EL (cell line): ENCODE measurements at places on chromosomes 3 and 15.

GRCh38 chr15:80563372-80563997 lies 131.6 kb upstream of the ABHD17C start:
- no peak for DNase-seq

GRCh38 chr15:90001062-90001682 lies at the start of gene ZNF710:
Gene ZNF710 (plus strand): TSS chr15:90001324. CDS start chr15:90067138, 65,814 bp downstream.
- DNase-seq, result peak; percentile 64

DNA sequence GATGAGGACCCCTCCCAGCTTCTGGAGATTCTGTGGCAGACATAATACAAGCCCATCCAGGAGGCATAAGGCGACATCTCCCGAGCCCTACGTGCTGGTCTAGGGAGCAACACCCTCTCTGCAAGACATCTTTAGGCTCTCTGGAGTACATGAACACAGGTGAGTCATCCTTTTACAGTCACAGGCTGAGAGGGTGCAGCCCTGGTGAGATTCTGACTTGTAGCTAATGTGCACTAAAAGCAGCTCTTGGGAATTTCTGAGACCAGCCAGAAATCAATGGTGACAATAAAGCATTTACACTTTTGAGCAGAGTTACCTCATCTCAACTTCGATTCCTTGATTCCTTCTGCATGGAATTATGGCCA lies 131.1 kb downstream of the XXYLT1 start:
- peak; percentile 31 for DNase-seq

DNA sequence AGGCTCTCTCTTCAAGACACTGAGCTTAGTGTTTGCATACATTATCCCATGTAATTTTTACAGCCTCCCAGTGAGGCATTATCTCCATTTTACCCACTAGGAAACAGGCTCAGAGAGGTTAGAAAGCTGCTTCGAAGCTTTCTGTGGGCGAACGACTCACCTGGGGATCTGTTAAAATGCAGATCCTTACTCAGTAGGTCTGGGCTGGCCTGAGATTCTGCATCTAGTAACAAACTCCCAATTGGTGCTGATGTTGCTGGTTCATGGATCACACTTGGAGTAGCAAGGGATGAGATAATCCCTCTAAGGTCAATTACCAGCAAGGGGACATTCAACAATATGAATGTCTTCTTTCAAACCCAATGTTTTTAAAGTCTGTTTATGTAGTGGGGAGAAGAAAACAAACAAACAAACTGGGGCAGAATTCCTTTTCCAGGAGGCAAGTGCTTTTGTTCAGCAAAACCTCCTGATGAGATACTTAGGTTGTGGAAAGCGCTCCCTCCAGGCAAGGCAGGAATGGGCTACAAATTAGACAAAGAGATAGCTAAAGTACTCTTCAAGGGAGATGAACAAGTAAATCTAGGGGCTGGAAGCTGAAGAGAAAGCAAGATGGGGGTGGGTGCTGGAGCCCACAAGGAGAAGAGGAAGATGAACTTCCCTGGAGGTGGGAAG lies 311.9 kb downstream of the SHQ1 start:
- no peak for DNase-seq

GRCh38 chr15:99424978-99425656 lies 140.7 kb upstream of the MEF2A start:
- DNase-seq, result peak; percentile 58

- DNase-seq, result peak; percentile 94
These were observed at the start of gene GPR176 for GRCh38 chr15:39919748-39920509. Gene GPR176 (minus strand): TSS chr15:39920266. CDS start chr15:39920026, 240 bp downstream.

DNA sequence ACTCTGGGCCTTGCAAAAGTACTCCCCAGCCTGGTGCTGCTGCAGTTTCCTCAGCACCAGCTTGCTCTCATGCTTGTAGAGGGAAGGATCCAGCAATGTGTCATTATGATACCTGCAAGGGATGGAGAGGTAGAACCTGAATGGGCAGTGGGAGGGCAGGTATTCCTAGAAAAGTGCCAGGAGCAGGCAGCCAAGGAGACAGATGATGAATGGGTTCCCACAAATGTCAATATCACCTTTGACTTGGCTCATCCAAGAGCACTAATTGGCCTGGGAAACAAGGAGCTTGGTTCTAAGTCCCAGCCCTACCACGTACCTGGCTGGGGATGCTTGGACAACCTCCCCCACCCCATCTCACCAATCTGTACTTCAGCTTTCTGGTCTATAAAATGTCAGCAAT lies 9.4 kb downstream of the CILP start:
- DNase-seq, result no peak

GRCh38 chr15:66936861-66937582 lies 128.4 kb upstream of the SMAD3 start:
- DNase-seq, result no peak

DNA sequence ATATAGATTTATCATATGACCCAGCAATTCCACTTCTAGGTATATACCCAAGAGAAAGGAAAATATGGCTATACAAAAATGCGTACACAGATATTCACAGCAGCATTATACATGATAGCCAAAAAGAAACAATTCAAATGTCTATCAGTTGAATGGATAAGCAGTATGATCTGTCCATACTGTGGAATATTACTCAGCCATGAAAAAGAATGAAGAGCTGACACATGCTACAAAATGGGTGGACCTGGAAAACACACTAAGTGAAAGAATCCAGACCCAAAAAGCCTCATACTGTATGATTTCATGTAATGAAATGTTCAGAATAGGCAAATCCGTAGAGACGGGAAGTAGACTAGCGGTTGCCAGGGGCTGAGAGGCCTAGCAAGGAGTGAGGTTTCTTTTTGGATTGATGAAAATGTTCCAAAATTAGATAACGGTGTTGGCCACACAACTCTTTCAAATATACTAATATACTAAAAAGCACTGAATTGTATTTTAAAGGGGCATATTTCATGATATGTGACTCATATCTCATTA lies 33.4 kb downstream of the FGD5 start:
- DNase-seq, result no peak

GRCh38 chr3:129539206-129539605 lies 3.8 kb upstream of the H1-8 start:
- no peak for DNase-seq

DNA sequence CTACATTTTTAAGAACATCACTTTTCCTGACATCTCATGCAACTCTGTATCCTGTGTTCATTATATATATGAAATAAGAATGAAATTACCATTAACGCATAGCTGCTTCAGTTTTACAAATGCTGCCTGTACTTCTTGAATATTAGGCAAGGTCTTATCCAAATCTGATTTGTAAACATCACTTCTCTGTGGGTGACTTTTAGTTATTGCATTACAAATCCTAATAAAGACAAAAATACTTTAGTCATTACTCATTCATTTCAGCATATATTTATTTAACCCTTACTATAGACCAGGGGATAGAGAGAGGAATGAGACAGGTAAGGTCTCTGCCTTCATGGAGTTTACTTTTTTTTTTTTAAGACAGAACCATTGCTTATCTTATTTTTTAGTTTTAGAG lies 36.8 kb downstream of the MTMR10 start:
- DNase-seq, result peak; percentile 26

DNA sequence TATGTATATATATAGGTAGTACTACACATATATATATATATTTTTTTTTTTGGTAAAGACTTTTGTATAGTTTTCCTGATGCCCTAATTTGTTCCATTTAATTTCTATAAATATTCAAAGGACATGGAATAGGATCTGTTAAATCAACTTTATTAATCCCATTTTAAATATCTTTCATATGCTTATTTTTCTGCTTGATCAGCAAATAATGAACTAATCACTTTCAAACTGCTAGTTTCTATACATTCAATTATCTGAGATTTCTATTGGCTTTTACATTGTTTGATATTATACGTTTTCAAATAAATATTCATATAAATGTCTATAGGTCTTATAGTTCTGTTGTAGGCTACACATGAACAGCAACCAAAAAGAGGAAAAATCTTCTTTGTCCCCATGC lies 21.7 kb downstream of the ZXDC start:
- no peak for DNase-seq

- DNase-seq, result no peak
These were observed 380.2 kb downstream of the DIPK2A start for GRCh38 chr3:144351773-144352365.

DNA sequence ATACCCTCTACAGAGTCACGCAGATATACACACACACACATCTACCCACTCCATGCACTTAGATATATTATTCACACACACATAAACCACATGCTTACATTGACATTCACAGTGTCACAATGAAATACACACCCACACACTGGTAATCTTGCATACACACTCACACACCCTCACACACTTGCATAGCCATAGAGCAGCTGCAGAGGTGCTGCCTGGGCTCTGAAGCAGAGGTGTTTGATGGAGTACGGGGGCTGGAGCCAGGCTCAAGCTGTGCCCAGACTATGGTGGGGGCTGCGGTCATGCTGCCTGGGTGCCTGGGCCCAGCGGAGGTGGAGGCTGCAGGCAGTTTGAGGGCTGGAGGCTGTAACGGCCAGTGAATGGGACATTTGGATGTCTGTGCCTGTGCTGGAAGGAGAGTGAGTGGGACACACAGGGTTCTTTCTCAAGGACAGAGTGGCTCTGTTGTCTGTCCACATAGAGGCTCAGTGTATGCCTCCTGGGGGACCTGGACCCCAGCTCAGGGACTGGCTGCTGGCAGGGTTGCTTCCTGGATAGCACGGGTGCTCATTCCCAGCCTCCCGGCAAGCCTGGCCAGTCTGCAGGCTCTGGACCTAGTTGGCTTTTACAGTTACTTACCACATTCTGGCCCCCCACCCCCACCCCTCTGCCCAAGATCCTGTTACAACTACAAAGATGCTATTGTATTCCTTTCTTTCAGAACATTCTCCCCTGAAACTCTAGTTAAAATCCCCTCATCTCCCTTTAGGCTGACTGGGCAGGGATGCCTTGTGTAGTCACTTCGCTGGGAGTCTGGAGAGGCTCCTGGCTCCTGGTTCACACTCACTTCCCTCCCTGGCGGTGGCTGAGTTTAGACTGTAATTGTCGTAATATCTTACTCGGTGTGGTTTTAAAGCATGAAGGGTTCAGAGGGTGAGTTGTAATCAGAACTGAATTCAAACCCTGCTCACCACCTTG lies 12.5 kb downstream of the GASK1A start:
- DNase-seq, result no peak

- no peak for DNase-seq
These were observed 147.2 kb upstream of the SLC2A2 start for GRCh38 chr3:171173736-171174135.

GRCh38 chr15:80915472-80915871 lies 74.1 kb downstream of the MESD start:
- DNase-seq, result no peak

DNA sequence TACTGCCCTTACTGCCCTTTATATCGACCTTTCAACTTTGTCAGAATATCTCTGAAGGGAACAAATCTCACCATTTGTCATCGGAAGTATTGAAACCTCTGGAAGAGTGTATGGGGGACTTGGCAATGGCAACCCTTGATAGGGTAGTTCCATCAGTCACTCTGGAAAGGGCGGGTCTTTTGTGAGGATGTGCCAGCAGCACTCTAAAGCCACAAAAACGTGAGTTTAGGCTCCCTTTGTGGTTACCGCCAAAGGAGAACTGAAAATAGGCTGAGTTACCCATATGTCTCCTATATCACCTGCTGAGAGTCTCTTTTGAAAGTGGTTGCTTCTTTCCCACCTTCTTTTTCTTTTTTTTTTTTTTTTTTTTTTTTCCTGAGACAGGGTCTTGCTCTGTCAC lies 296.8 kb upstream of the CHRM5 start:
- DNase-seq, result no peak

- peak; percentile 93 for DNase-seq
These were observed 83.8 kb upstream of the PPIB start for GRCh38 chr15:64246364-64247189.

DNA sequence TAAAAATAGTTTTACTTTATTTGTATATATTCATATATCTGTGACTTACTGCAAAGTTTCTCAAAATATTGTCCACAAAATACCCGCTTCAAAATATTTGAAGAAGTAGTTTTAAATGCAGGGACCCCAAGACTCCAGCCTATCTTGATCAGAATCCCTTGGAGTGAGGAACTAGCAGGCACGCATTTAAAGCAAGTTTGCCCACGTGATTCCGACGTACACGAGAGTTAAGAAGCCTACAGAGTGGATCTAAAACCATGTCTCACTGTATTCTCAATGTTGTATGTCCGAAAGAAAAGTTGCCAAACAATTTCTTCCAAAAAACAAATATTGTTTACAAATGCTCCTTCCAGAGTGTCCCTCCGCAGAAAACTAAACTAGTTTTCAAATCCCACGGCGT lies 1.7 kb downstream of the GABRB3 start:
- DNase-seq, result no peak
